ENCODE measurements at places on chromosomes 6 and 20.

GRCh38 chr20:56780266-56780665, 151.2 kb downstream of the TFAP2C start:
- no peak for DNase-seq

GRCh38 chr6:3318226-3318625, 59.5 kb downstream of the PSMG4 start:
- peak; percentile 14 for DNase-seq

DNA sequence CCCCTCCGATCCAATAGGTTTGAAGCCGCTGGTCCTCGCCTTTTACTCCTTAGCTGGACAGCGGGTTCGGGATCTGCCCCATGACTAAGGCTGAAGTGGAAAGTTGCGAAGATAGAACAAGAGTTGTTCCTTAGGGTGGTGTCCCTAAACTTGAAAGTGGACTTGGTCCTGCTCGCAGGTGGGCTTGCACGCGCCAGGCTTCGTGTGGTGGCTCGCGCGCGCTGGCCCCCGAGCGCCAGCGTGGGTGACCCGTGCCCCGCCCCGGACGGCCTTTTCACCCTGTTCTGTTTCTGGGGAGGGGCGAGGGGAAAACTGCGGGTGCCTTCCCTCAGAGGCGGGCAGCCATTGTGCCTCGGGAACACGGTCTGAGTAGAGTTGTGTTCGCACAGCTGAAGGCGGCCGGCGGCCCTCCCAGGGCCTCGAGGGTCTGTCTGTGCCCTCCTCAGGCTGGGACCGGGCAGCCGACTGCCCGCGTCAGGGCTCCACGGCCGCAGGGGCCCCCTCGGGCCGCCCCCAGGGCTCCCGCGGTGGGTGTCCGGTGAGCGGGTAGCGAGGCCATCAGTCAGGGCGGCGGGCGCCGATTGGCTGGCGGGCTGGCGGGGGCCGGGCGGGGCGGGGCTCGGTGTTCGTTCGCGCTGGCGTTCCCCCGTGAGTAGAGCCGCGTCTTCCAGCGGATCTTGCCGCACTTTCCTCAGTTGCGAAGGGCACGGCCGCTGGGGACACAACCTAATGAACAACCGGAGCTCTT, 33.0 kb downstream of the RREB1 start:
- DNase-seq, result peak; percentile 49

- DNase-seq, result no peak
Measured at GRCh38 chr6:119871520-119871919, 522.0 kb upstream of the MAN1A1 start.

GRCh38 chr6:92790381-92790780, 629.0 kb downstream of the EPHA7 start:
- no peak for DNase-seq

DNA sequence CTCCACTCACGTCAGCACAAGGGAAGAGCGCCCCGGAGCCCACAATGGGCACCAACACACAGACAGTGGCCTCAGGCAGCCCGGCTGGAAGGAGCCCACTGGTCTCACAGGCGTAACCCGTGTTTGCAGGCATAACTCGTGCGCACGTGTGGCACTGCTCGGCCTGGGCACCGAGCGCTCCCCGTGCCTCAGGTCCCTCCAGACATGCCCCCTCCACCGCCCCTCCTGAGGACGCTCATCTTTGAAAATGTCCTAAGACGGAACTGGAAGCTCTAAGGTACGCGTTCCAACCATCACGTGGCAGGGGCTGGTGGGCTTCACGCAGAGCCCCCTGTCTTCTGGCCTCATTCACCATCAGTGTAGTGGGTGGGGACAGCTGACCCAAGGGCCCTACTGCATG, 44.6 kb downstream of the SSR1 start:
- no peak for DNase-seq

GRCh38 chr20:22470620-22471026, 113.7 kb downstream of the FOXA2 start:
- DNase-seq, result no peak

- no peak for DNase-seq
Measured at GRCh38 chr6:99613409-99613704, 6.7 kb downstream of the PRDM13 start.

DNA sequence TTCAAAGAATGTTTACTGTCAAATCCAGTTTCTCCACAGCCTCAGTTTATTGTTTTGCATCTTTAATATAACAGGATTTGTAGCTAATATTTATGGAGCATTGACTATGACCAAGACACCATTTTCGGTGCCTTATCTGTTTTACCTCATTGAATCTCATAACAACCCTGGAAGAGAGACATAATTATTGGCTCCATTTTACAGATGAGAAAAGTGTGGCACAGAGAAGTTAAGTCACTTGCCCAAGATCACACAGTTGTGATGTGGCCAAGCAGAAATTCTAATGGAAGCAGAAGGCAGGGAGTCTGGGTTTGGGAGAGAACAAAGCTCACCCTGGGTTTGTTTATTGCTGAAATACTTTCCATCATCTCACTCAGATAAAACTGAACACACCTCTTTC, 17.5 kb upstream of the NFATC2 start:
- no peak for DNase-seq

- DNase-seq, result no peak
Measured at GRCh38 chr6:169707772-169708171, 5.8 kb downstream of the C6orf120 start.

- no peak for DNase-seq
Measured at GRCh38 chr6:14447240-14447639, 329.7 kb downstream of the CD83 start.

DNA sequence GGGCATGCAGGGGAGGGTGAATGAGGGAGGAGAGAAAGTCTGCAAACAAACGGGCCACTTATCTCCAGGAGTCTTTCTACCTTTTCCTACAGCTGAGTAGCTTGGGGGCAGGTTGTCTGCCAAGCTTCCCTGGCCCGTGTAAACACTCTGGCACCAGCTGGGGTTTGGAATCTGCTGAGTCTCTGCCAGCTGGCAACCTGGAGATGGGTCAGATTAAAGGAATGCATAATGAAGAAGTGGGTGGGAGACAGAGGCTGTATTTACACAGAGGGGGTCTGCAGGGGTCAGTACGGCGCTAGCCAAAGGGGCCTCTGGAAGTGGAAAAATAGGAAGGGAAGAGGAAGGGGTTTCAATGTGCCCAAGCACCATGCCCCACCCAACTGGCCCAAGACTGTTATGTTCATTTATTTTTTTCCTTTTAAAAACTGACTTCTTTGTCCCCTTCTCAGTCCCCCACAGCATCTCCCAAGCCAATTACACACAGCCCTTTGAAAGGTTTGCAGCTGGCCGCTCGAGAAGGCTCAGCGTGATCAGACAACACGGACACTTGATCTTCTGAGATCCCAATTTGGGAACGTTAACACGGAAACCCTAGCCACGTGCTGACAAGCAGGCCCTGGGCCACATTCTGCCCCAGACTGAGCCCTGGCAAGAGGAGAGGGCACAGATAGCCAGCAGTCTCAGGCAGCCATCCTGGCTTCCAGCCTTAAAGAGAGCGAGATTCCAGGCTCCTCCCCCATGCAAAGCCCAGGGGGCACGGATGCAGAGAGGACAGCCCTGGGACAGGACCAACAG, 25.2 kb downstream of the TRAM2 start:
- no peak for DNase-seq

- DNase-seq, result no peak
Measured at GRCh38 chr20:47428851-47429336, 72.4 kb upstream of the ZMYND8 start.

DNA sequence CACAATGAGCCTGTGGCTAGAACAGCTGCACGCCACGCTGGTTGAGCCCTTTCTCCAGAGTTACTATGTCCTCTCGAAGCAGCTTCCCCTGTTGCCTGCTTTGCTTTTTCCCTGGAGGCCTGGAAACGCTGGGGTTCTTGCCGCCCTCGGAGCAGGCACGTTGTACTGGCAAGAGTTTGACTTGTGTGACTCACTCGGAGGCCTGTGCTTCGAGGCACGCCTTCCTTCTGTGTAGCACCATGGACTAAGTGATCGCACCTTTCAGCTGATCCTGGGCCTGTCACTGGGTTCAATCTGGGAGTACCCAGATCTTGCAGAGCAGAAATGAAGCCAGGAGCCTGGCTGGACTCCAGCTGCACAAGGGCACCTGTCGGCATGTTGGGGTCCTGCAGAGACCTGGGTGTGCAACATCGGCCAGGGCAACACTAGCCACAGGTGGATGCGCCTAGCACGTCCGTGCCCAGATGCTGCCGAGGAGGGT, 5.2 kb downstream of the INSM1 start:
- no peak for DNase-seq

- no peak for DNase-seq
Measured at GRCh38 chr6:10033223-10033829, 381.5 kb downstream of the TFAP2A start.

GRCh38 chr20:48489656-48490055, 338.1 kb downstream of the PREX1 start:
- DNase-seq, result no peak

DNA sequence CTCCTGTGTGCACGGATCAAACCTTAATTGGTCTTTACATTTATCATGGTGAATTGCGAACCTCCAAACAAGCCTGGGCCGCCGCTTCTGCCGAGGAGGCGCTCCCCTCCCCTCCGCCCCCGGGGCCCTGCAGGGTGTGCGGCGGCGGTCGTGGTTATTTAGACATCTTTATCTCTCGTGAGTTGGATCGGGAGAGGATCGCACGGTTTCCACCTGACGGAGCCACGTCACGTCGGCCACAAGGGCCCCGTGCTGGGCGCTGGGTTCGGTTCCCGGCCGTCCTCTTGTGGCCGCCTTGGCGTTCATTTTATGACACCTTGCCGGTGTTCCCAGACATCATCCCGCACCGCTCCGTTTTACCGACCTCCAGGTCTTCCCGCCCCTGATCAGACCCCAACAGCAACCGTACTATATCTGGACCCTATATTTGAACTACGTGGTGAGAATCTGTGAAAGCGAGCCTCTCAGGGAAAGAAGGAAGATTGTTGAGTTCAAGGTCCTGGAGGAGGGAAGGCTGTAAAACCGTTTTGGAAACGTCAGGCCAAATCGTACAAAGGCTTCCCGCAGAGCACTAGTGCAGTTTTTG, 1.3 kb upstream of the CNR1 start:
- no peak for DNase-seq

DNA sequence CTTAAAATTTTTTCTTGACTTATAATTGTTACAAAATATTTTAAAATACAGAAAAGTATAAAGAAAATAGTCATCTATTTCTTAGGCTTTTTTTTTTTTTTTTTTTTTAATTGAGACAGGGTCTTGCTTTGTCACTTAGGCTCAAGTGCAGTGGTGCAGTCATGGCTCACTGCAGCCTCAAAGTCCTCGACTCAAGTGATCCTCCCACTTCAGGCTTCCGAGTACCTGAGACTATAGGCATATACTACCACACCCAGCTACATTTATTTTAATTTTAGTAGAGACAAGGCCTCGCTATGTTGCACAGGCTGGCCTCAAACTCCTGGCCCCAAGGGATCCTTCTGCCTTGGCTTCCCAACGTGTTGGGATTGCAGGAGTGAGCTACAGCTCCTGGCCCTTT, 5.3 kb upstream of the ACAT2 start:
- no peak for DNase-seq

DNA sequence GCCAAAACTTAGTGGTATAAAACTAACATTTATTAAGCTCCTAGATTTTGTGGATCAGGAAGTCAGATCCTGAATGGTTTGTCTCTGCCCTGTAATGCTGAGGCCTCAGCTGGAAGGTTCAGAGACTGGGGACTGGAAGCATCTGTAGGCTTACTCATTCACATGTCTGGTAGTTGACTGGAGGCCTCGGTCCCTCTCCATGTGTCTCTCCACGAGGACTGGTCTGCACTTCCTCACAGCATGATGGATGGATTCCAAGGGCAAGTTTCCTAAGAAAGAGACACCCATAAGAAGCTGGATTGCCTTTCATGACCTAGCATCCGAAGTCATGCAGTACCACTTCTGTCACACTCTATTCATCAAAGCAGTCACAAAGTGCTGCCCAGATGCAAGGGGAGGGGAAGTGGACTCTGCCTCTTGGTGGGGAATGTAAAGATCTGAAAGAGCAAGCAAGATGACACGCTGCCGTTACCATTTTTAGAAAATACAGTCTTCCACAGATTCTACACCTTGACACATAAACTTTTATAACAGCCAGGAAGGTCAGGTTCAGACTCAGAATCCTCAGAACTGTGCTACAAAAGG, 17.2 kb upstream of the MDGA1 start:
- no peak for DNase-seq

DNA sequence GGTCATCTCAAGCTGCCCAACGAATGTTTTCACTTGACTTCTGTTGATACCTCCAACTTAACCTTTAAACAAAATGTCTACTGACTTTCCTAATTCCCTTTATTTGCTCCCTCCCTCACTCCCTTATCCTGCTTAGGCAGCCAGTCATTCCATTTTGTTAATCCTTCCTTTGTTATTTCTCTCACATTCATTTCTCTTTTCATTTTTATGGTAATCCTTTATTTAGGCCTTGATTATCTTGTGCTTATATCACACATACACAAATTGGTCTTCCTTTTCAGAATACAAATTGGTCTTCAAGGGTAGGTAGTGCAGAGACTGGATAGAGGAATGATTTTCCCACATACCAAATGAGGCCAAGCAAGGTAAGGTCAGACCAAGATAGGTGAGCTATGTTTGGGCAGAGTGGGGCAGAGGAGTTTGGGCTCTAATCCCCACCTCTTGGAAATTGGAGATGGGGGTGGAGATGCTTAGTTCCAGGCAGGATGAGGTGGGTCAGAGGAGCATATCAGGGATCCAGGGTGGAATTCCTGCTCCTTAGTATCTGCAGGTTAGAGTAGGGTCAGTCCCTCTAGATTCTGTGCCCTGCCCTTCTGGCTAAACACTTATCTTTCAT, 2.0 kb upstream of the SPACA1 start:
- DNase-seq, result no peak

DNA sequence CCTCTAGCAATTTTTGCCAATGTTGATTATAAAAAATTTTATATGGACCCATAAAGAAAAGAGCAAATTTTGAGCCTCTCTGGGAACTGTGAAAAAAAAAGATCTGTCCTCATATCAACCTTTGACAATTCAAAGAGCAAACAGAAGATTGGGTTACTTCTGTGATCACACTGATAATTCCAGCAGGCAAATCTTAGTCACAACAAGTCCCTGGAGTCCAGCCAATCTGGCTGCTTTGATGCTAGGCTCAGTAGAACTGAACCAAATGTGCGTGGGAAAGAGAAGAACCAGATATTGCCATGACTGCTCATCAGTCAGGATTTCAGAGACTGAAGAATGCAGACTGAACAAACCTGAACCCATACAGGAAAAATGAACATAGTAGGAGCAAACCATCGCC, 438.4 kb upstream of the FLRT3 start:
- DNase-seq, result no peak

DNA sequence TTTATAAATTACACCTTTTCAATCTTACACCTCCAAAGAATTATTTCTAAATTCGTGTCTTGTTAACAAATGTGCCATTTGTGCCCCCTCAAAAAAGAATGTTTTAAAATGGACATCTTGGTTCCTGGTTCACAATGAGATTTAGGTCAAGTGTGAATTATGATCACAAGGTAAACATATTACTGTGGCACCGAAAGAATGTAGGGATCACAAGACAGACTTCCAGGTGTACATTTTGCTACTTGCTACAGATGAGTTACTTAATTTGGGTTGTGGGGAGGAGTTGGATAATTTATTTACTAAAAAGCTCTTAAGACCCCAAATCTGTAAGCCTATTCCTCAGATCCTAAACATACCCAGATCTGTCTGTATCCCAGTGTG, 25.0 kb upstream of the ADTRP start:
- DNase-seq, result no peak

All from stimulated activated CD4-positive, alpha-beta T cell treated with anti-CD3 and anti-CD28 coated beads, Interleukin-15, amount 100 ng/mL, for 1 hour (primary cell).